GM06990 (cell line): ENCODE measurements at places on chromosomes 5 and 9.

DNA sequence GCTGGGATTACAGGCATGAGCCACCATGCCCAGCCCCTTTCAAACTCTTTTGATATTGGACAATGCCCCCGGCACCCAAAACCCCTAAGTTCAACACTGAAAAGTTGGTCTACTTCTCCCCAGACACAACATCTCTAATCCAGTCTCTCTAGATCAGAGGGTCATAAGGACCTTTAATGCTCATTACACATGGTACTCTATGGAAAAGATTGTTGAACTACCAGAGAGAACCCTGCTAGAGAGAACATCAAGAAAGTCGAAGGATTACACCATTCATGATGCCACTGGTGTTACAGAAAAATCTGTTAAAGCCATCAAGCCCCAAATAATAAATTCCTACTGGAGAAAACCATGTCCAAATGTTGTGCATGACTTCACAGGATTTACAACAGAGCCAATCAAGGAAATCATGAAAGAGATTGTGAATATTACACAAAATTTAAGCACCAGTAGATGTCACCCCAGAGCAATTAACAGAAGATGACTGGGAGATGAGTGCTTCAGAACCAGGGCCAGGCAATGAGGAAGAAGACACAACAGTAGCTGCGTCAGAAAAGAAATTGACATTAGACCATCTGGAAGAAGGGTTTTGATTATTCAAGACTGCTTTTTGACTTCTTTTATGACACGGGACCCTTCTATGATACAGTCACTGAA, 28.3 kb upstream of the NIPAL4 start:
- peak; percentile 21 for DNase-seq

GRCh38 chr5:107449369-107449768, 221.4 kb downstream of the EFNA5 start:
- DNase-seq: no peak

DNA sequence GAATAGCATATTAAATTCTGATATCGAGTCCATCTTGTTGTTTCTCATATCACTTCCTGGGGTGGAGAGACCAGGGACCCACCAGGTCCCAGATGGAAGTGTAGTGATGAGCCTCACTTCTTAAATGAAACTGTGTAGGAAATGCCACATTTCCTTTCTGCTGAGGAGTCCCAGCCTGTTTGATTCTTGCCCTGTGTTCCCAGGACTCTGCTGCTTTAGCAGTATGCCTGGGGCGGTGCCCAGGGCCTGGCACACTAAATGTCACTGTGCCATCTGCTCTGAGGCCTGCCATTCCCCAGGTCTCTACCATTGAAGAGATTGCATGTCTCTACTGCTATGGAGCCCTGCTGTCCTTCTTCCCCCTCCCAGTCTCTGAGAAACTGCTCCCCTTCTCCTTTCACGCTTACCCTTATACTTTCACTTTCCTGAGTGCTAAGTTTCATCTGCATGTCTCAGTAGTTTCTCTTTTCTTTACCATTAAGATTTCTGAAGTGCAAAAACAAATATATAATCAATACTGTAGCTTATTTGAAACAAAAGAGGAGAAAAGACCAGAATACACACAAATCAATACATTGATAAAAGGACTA, 260.4 kb downstream of the GABRB2 start:
- DNase-seq: peak; percentile 15

DNA sequence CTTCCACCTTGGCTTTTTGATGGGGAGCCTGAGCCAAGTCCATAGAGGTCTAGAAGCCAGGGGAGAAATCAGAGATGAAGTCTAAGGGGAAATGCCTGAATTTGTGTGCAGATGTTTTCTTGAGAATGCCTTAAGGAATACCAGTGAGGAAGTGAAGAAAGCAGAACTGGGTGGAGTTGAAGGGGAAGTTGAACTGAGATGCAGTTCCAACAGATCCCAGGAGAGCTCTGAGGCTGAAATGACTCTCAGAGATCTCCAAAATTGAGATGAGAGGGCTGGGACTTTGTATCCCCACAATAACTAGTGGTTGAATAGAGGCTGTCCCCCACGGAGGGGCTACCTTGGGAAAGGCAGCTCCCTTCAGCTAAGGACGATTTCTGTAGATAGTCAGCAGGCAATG, 197.1 kb downstream of the ZNF462 start:
- DNase-seq: no peak
